ENCODE measurements at places on chromosomes 12 and 14. TPM values are rescaled to one million over a fixed set of nuclear protein-coding genes. Genes with fewer than 3 reads are reported as not detected.

GALNT8 gene
- 36.6 TPM for total RNA-seq

TPH2 gene
- total RNA-seq, result 0.88 TPM

- DNase-seq, result no peak
Observed at GRCh38 chr12:97300891-97301290, 161.7 kb upstream of the RMST start.

GRCh38 chr14:34911209-34912150 is 36.3 kb upstream of the BAZ1A start:
- no peak for DNase-seq

- DNase-seq, result no peak
Observed at GRCh38 chr12:38872561-38872960, 32.8 kb downstream of the CPNE8 start.
